Activated CD8-positive, alpha-beta memory T cell treated with anti-CD3 and anti-CD28 coated beads for 24 hours (primary cell): ENCODE measurements at places on chromosomes 3 and 15.
A peak's percentile ranks its signal among the peaks of the same experiment; 100 is the strongest.

DNA sequence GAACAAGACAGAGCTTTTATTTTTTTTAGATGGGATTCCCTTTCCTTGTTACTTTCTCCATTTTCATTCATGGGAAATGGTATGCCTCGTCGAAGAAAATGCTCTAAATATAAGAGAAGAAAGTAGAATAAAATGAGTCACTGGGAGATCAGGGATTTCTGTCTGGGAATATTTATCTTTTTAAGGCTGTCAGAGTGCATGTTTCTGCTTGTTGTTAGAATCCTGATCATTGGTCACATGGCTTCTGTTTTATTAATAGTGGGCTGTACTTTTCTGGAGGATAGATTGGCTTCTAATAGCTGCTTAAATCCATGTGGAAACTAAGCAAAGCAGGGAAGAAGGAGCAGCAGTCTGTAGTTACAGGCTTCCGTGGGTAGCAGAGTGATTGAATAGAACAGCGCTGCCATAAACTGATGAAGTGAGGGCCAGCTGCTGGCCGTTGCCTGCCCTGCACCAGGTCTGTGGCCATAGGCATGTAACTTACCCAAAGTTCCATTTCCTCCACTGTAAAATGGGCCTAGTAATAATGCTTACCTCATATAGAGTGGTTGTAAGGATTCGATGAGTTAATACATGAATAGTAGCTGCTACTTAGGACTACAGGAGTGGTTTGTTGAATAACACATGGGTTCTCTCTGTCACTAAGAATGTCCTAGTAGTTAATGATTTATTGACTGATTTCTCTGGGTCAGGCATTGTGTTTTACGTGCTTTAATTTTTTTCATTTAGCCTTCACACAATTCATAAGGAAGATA is 289.9 kb downstream of the SATB1 start:
- DNase-seq, result no peak

GRCh38 chr15:67820122-67820991 is 5.0 kb upstream of the SKOR1 start:
- DNase-seq, result peak; percentile 59

DNA sequence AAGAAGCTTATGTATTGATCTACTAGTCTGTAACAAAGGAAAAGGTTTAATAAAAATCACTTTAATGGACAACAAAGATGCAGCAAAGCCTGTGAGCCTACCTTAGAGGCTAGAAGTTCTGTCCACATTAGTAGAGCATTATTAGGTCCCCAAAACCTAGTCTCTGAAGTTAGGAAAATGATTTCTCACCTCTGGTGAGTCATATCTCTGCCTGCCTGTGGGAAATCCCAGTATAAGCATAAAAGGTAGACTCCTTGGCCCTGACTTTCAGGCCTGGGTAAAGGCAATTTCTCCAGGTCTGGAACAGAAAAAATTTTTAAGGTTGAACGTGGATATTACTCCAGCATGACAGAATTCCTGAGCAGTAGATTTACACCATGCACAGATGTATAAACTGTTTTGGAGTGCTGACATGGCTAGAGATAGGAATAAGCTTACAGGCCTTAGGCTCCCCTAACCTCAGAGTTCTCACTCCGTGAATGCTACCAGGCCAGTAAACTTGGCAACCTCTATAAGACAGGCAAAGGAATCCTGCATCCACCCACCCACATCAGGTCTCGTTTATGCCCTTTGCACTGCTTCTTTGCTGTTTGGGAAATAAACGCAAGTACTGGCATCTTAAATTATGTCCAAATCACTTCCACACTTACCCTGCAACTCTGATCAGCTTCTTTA is 104.1 kb downstream of the SERPINI1 start:
- DNase-seq, result no peak

GRCh38 chr15:84725001-84725491 is 9.1 kb upstream of the SEC11A start:
- no peak for DNase-seq

DNA sequence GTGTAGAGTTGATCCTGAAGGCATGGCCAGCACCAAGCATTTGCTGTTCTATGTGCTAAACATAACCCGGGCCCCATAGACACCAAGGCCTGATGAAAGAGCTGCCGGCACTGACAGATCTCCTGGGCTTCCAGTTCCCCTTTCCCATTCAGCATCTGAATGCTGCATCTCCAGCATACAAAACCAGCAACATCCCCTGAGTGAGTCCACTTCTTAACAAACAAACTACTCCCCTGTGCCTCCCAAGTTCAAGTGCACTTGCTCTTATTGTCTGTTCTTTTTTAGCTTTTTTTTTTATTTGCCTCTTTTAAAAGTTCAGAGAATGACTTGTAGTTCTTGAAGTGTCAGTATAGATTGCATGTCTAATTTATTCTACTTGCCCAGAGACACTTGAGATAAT is 156.0 kb downstream of the EDEM1 start:
- no peak for DNase-seq

DNA sequence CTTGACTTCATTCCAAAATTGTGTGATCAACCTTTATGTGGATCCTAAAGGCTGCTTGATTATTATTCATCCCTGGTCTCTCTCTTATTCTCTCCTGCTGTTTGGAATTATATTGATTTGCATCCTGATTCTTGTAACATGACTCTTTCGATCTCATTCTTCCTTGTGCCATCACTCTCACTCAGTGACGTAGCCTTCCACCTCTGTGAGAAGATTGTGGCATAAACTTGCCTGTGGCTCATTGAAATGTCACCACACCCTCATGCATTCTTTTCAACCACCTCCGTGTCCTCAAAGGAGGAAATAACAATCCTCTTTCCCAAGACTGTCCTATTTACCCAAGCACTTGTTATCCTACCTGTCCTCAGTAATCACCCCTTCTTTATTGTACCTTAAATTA is 41.3 kb upstream of the GCNT3 start:
- DNase-seq, result no peak

GRCh38 chr3:49098910-49099630 is 5.2 kb upstream of the QRICH1 start:
- no peak for DNase-seq

GRCh38 chr15:64351265-64351664 is 4.7 kb downstream of the CSNK1G1 start:
- DNase-seq, result no peak

DNA sequence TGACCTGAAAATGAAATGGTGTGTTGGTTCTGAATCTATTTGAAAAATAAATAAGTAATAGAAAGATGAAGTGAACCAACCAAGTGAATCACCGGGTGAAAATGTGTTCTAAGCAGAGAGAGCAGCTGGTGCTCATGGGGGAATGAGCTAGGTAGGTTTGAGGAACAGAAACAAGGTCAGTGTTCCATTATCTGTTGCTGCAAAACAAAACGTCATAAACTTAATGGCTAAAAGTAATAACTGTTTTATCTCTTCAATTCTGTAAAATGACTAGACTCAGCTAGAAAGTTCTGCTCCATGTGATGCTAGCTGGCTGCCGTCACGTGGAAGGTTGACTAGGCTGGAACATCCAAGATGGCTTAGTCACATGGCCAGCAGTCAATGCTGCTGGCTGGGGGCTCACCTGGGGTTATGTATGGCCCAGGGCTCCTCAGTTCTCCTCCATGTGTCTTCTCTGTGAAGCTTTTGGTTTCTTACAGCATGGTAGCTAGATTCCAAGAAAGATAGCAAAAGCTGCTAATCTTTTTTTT is 13.3 kb upstream of the SH3BP5 start:
- DNase-seq, result no peak

GRCh38 chr3:149016669-149017541 is 25.6 kb downstream of the GYG1 start:
- DNase-seq, result no peak

- no peak for DNase-seq
Measured at GRCh38 chr3:57805674-57806073, 49.6 kb downstream of the SLMAP start.

DNA sequence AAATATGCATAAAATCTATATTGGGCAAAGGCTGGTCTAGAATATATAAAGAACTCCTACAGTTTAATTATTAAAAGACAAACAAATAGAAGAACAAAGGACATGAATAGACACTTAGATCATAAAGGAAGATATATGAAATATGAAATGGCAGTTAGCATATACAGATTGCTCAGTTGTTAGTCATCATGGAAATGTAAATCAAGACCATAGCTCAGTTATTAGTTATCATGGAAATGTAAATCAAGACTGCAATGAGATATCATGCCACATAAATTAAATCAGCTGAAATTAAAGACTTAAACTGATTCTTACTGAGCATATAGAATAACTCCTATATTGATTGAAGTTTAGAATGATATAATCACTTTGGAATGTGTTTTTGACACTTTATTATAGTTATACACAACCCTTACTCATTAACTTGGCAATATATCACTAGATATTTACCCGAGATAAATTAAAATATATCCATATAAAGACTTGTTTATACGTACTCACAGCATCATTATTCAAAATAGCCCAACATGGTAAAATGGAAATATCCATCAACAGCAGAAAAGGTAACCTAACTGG is 45.2 kb upstream of the GOLGA8B start:
- DNase-seq, result no peak

- DNase-seq, result no peak
Measured at GRCh38 chr3:101066711-101067129, 73.5 kb upstream of the ABI3BP start.

DNA sequence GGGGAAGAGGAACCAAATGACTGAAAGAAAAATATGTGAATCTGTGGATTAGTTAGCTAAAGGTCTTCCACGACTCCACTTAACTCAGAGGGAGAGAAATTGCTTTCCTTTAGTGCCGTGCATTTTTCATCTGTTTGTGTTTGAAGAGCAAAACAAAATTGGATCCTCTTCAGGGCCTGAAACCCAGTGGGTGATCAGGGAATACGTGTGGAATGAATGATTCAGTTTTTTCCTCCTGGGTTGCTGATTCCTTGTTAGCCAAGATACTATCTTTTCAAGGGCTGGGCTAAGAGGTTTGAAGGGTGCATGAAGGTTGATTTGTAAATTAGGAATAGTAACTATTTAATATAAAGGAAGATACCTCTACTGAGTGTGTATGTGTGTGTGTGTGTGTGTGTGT is 61.0 kb downstream of the TPRG1 start:
- DNase-seq, result no peak

DNA sequence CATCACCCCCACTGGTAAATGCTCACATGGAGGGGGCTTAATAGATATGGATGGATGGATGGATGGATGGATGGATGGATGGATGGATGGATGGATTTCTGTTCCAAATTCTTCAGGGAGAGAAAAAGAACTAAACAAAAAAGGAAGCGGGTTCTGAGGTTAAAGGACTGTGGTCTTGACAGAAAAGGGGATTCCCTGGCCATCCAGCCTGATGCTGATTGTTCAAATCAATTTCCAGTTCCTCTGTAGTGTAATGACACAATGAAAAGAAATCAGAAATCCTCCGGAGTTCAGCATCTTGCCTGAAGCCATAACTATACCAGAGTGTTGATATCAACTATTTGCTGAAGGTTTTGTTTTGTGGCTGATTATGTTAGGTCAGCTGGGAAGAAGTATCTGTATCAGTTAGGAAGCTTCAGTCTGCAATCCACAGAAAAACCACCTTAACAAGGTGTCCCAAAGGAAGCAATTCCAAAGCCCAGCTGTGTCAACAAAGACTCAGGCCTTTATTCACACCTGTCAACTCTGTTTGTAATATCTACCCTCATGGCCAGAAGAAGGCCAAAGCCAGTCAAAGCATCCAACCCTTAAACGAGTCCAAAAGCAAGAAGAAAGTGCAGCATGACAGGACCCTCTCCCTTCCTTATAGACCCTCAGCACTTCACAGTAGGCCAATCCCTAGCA is 24.5 kb upstream of the RASA2 start:
- DNase-seq, result no peak
